ENCODE measurements at places on chromosomes 6 and 20. TPM values are rescaled to one million over a fixed set of nuclear protein-coding genes. Genes with fewer than 3 reads are reported as not detected.

The GRM1 gene
- total RNA-seq, result not detected

The FAXC gene
- total RNA-seq, result not detected

The HAO1 gene
- total RNA-seq, result not detected

The HECA gene
- total RNA-seq, result 197 TPM

The PNLDC1 gene
- total RNA-seq, result not detected

The PLAGL1 gene
- 6.3 TPM for total RNA-seq

The WFDC10B gene
- total RNA-seq, result not detected

The CCN6 gene
- total RNA-seq, result not detected

The C2 gene
- total RNA-seq, result 2.1 TPM

The CLIC5 gene
- total RNA-seq, result 7.2 TPM

The DAAM2 gene
- total RNA-seq, result not detected

The PNPLA1 gene
- 0.15 TPM for total RNA-seq

The RIN2 gene
- 1.0 TPM for total RNA-seq

The OOEP gene
- total RNA-seq, result 0.40 TPM

The PPT2 gene
- total RNA-seq, result 8.1 TPM

The ULBP2 gene
- total RNA-seq, result 2.8 TPM

The PACRG gene
- total RNA-seq, result 2.0 TPM

The GCNT2 gene
- total RNA-seq, result 4.0 TPM

The SLC13A3 gene
- not detected for total RNA-seq

The MTFR2 gene
- total RNA-seq, result 2.9 TPM

The SASH1 gene
- 19.9 TPM for total RNA-seq

The PKIG gene
- total RNA-seq, result 2.2 TPM

The FAM209B gene
- 3.2 TPM for total RNA-seq

The BMP2 gene
- total RNA-seq, result 0.07 TPM

The WFDC5 gene
- not detected for total RNA-seq

The TMEM244 gene
- total RNA-seq, result 1.2 TPM

The KIFC1 gene
- 1.3 TPM for total RNA-seq

The ADGB gene
- not detected for total RNA-seq

The TINAG gene
- total RNA-seq, result not detected

The ROMO1 gene
- total RNA-seq, result 35.1 TPM

The SF3B5 gene
- 143 TPM for total RNA-seq

The TMEM74B gene
- total RNA-seq, result not detected

The RAB44 gene
- 0.77 TPM for total RNA-seq

The ADAM33 gene
- not detected for total RNA-seq

The NUDT3 gene
- 23.2 TPM for total RNA-seq

The ZC3H12D gene
- total RNA-seq, result 248 TPM

The JAG1 gene
- total RNA-seq, result 4.6 TPM

The CRISP2 gene
- total RNA-seq, result not detected

The DNMT3B gene
- total RNA-seq, result 0.30 TPM

The NOX3 gene
- total RNA-seq, result not detected

The PROKR2 gene
- not detected for total RNA-seq

The ITPR3 gene
- total RNA-seq, result 48.1 TPM

The BCKDHB gene
- 13.2 TPM for total RNA-seq

The ENPP4 gene
- total RNA-seq, result 2.9 TPM

The SLC16A10 gene
- 5.1 TPM for total RNA-seq

The ZNF391 gene
- total RNA-seq, result 0.60 TPM

The SNRPB2 gene
- total RNA-seq, result 44.5 TPM
